ENCODE measurements at places on chromosomes 12 and 14. TPM values are rescaled to one million over a fixed set of nuclear protein-coding genes. Genes with fewer than 3 reads are reported as not detected.

Gene TOGARAM1
- total RNA-seq: 7.9 TPM

Gene LRRK2
- total RNA-seq: 2.5 TPM

Gene KDM5A
- 24.0 TPM for total RNA-seq

Gene ALX1
- total RNA-seq: 6.1 TPM

Gene SOCS4
- total RNA-seq: 13.1 TPM

Gene CFAP251
- total RNA-seq: 1.1 TPM

Gene PLEKHA5
- 7.5 TPM for total RNA-seq

Gene ARHGAP9
- 0.43 TPM for total RNA-seq

Gene KERA
- not detected for total RNA-seq
